ENCODE measurements at places on chromosomes 5 and 9.

- no peak for DNase-seq
Observed at GRCh38 chr5:160479926-160480325, 58.3 kb downstream of the PTTG1 start.

DNA sequence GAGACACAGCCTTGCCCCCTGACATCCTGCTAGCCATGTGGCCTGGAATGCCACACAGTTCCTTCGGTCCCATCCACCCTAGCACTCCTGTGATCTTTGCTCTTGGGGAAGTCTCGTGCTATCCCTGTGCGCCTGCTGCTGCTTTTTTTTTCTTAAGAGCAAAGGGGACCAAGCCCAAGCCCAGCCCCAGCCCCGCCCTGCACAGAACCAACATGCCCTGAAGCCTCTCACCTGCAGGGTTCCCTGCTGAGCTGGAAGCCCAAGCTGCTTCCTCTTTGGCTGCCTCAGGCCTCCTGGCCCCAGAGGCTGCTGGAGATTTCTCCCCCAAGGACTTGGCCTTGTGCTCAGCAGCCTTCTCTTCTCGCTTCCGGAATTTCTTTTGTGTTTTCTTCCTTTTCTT, 1.8 kb downstream of the SURF6 start:
- no peak for DNase-seq

DNA sequence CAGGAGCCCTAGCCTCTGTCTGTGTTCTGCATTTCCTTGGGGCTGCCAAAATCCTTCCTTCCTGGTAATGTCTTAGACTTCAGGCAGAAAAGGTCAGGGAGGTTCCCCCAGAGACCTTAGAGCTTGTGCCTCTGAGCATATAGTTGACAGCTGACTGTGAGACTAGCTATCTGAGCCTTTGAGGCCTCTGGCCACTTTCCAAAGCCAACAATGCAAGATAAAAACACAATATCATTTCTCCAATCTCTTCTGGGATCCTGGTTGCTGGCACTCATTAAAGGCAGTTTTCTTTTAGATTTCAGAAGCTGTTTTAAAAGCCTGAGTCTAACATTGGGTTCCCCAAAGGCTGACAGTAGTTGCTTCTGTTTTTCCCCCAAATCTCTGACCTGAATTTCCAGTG, 13.2 kb upstream of the GLRA1 start:
- DNase-seq = no peak

DNA sequence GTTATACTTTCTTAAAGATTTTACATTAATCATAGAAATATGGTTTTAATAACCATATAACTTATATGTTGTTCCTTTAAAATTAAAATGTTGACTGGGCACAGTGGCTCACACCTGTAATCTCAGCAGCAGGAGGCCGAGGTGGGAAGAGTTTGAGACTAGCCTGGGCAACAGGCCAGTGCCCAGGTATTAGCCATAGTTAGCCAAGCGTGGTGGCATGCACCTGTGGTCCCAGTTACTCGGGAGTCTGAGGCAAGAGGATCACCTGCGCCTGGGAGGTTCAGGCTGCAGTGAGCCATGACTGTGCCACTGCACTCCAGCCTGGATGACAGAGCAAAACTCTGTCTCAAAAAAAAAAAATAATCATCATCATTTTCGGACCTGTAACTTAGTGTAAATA, 133.5 kb downstream of the DTWD2 start:
- DNase-seq = no peak

Measured in NCI-H187 treated with DMSO at 0.1 percent for 48 hours (cell line).